ENCODE measurements at places on chromosomes 4 and X.

DNA sequence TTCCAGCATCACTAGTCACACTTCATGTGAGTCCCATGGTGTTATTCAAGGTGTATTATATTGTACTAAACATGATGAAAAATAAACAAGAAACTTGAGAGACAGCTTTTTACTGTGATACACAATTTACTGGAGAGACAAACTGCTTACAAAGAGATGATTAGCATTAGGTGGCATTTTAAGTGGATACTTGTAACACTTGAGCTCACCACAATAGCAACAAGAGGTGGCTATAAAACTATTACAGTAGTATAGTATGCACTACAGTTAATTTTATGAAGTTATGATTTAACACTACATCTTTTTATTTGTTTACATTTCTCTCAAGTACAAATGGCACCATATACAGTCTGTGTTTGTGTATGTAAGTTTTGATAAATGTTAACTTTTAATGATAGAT is 246.6 kb downstream of the PARM1 start:
- no peak for DNase-seq

GRCh38 chrX:21778236-21778635 is 20.3 kb upstream of the SMPX start:
- no peak for DNase-seq

DNA sequence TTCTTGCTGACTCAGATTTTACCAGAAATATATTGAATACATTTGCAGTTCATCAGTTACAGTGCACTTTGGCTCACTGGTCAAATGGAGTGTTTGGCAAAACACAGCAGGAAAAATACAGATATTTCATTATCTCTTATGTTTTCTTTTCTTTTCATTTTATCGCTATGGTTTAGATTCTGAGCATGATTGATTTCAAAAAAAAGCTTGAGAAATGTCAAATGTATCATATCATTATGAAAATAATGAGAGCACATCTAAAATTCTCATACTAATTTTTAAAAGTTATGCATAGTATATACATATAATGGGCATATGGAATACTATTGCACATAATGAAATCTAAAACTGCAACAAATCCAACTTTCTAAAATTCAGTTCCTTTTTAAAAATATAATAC is 593.8 kb upstream of the PCDH7 start:
- no peak for DNase-seq

- DNase-seq, result no peak
These were observed 49.0 kb downstream of the HTN1 start for GRCh38 chr4:70099206-70099605.

DNA sequence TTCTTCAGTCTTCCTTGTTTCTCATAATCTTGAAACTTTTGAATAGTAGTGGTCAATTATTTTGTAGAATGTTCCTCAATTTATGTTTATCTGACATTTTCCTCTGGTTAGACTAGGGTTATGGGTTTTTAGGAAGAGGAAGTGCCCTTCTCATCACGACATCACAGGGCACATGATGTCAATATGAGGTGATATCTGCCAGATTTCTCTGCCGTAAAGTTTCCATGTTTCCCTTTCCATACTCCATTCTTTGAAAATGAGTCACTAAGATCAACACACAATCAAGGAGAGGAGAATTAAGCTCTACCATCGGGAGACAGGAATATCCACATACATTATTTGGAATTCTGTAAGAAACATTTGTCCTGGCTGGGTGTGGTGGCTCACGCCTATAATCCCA is 28.4 kb downstream of the RP2 start:
- DNase-seq, result no peak

GRCh38 chrX:135931644-135932487 is 38.4 kb downstream of the SAGE1 start:
- peak; percentile 13 for DNase-seq

DNA sequence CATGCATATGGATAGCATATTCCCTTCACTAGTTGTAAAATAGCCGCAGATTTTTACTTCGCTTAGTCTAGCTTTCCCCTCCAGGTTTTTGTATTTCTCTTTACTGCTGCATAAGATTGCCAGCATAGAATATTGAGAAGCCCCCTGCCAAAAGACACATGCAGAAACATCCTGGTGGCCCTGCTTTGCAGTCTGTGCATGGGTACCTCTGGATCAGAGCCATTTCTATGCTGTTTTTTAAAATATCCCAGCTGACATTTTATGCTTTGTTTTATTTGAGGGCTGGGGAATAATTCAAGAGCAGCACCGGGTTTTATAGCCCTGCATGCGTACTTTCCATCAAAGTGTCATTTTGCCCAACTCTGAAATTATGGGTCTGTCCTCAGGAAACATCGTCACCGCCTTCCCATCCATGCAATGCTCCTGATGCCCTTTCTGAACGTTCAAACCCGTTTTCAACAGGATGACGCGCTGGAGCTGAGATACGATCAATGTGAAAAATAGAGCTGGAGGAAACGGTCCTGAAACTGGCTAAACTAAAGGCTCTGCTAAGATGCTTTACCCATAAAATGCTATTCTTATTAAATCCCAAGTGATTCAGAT is 314.3 kb downstream of the EVC2 start:
- DNase-seq, result no peak

- no peak for DNase-seq
These were observed 37.3 kb upstream of the GK2 start for GRCh38 chr4:79445371-79445781.

GRCh38 chrX:71482228-71482958 is 50.5 kb upstream of the OGT start:
- no peak for DNase-seq

Measured in stimulated activated CD4-positive, alpha-beta T cell treated with anti-CD3 and anti-CD28 coated beads, Interleukin-2, amount 100 ng/mL, for 4 hours (primary cell).